MM.1S (cell line): ENCODE measurements at places on chromosomes 12 and 14.

DNA sequence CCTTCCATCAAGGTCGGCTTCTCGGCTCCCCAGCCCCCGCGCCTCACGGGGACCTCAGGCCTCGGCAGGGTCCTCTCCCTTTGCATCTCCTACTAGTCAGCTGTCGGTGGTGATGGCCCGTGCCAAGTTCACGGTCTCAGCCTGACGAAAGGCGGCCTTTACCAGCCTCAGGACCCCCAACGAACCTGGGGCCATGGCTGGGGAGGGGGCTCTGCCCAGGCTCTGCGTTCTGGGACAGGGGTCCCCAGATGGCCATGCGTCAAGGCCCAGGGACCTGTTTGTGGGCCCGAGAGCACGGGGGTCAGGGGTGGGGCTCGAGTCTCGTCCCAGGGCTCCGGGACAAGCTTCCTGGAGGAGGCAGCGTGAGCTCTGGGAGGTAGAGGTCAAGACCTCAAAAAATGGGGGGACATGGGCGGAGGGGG is 32.8 kb upstream of the DEGS2 start:
- no peak for DNase-seq

- no peak for DNase-seq
These were observed 126.3 kb downstream of the KTN1 start for GRCh38 chr14:55706365-55706684.

- DNase-seq: no peak
These were observed 15.5 kb downstream of the GPR68 start for GRCh38 chr14:91229005-91229382.

- peak; percentile 7 for DNase-seq
These were observed at the start of gene DNAJC22 for GRCh38 chr12:49346659-49347310. DNAJC22 (plus strand) TSS chr12:49346888; CDS start chr12:49348873, 1,985 bp downstream.

GRCh38 chr12:130879212-130879686 is 7.4 kb downstream of the RAN start:
- peak; percentile 78 for DNase-seq
